ENCODE measurements at places on chromosomes 2 and 18.
A peak's percentile ranks its signal among the peaks of the same experiment; 100 is the strongest.

- no peak for DNase-seq
These were observed 58.4 kb downstream of the SEMA4F start for GRCh38 chr2:74712223-74713053.

GRCh38 chr2:217992061-217992460 is 10.7 kb downstream of the TNS1 start:
- DNase-seq = no peak

DNA sequence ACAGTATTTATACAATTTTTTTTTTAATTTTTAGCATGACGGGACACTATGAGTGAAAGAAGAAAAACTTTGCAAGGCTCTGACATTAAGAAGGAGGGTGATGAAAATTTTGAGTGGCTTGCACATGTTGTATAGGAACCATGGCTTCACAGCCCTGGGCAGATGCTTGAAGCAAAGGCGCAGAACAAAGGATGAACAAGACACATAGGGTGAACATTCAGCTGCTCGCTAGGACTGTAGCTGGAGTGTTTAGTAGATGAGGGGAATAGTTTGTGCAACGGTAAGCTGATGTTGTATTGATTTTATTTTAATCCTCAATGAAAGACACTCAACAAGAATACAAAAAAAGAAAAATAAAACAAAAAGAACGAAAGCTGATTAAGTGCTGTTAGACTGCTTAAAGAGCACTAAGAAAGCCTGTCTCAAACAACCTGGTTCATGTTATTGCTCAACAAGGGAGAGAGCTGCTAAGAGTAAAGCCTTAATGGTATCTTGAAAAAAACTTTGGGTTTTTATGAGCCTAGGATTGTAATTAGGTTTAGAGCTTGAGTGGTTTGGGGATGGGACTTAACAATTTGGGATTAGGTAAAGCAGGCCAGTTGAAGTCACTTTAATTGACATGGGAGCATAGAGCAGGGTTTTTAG is 41.2 kb upstream of the GCFC2 start:
- no peak for DNase-seq

GRCh38 chr18:12000072-12000659 is 18.9 kb downstream of the IMPA2 start:
- DNase-seq = no peak

DNA sequence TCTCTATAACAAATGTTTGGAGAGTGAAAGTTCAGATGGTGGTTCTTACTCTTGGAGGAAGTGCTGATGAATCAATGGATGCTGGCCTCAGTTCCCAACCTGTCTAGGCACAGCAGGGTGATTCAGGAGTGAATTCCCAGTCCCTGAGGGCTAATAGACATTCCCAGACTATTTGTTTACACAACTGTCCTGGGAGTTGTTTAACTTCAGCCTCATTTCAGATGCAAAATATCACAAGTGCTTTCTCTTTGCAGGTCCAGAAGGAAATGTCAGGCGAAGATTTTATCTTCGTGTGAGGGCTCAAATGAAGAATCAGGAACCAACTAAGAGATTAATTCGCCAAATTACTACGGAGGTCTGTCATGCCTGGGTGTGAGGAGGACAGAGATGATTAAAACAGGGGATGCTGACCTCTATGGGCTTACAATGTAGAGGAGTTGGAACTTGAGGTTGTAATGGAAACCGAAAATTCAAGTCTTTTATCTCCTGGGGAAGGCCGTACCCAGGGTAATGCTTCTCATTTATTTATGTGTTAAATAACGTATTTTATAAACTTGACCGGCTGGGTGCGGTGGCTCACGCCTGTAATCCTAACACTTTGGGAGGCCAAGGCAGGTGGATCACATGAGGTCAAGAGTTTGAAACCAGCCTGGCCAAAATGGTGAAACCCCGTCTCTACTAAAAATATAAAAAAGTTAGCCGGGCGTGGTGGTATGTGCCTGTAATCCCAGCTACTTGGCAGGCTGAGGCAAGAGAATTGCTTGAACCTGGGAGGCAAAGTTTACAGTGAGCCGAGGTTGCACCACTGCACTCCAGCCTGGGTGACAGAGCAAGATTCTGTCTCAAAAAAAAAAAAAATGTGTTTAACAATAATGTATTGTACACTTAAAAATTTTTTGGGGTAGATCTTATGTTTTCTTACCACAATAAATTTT is 38.7 kb upstream of the SLC1A4 start:
- DNase-seq = no peak

DNA sequence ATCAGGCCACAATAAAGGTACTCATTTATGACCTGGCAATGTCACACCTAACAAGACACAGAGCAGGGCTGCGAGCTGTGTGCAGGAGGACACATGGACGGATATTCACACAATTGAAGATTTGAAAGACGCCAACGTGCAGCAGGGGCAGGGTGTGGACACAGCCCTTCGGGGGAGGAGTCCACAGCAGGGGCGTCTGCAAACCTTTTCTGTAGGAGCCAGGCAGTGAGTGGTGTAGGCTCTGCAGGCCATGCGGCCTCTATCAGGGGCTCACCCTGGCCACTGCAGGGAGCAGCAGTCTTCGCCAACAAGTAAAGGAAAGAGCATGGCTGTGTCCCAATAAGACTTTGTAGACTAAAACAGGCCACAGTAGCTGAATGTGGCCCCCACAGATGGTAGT is 125.7 kb upstream of the SNTG2 start:
- no peak for DNase-seq

DNA sequence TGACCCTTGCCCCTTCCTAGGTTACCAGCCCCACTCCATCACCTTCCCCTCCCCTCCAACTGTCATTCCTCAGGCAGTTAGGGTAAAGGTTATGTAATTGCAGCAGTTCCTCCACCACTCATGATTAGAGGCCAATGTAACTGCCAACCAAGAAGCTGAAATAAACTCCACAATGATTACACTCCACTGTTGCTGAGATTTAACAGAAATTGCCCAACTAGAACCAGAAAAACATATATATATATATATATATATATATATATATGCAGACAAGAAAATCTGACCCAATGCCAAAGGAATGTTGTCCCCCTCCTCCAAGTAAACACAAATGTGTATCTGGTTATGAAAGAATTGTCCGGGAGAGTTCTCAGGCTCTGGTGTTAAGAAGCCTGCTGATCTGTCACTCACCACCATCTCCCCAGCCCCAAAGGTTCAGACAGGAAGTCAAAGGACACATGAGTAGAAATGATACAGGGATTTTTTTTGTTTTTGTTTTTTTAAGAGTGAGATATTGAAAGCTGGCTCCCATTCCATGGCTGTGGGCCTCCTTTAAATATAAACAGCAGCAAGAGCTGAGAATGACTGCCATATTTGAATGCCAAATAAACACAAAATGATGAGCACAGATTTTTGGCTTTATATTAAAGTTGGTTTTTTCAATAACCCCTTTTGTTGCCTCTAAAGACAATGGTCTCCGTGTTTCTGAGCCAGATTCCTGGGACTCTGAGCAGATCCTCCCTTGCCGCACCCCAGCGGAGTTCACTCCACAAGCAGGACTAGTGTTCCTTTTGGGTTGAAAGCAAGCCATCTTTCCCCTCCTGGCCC is 127.2 kb upstream of the MAPRE2 start:
- DNase-seq = no peak

- DNase-seq = no peak
These were observed 106.1 kb upstream of the EML6 start for GRCh38 chr2:54617409-54617808.

DNA sequence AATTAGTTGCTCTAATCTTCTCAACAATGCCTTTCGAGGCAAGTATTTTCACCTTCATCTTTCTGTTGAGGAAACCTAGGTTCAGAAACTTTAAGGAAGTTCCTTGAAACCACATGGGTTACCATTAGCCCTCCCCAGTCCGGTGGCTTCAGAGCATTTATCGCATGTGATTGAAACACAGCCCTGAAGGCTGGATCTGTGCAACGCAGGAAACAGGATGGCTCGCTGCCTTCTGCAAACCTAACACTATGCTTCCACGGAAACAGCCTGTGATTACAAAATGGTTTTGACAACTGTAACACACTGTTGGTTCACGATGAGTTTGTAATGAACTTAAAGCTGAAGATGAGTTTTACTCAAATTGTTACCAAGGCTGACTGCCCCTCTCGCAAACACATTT is 68.5 kb downstream of the EPB41L3 start:
- DNase-seq = no peak

- DNase-seq = peak; percentile 13
These were observed 108.9 kb downstream of the INSIG2 start for GRCh38 chr2:118197011-118197675.

DNA sequence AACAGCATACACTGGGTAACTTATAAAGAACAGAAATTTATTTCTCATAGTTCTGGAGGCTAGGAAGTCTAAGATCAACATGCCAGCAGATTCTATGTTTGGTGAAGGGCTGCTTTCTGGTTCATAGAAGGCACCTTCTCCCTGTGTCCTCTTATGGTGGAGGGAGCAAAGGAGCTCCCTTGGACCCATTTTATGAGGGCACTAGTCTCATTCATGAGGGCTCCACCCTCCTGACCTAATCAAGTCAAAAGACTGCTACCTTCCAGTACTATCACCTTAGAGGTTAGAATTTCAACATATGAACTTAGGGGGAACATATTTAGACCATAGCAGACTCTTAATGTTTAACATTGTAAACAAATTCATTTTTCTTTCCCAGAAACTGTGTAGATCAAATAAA is 54.5 kb downstream of the ACVR1C start:
- DNase-seq = no peak

- no peak for DNase-seq
These were observed 3.0 kb downstream of the ATIC start for GRCh38 chr2:215314896-215315295.

DNA sequence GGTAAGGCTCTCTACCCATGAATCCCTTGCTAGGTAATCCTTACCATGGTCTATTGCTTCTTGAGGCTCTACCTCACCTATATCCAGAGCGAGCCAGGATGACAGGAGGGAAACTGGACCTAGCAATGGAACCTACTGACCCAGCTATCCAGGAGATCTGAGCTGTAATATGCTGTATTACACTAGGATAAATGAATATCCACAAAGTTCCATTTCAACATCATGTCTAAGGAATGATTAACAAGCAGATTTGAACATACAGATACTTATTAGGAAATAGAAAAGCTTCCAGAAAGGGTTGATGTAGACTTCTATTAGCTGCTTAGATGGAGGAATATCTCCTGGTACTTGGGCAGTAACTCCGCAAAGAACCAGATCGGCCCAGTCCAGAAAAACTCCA is 110.1 kb downstream of the BAZ2B start:
- DNase-seq = no peak

- no peak for DNase-seq
These were observed 253.0 kb upstream of the FANCL start for GRCh38 chr2:58494071-58494501.

Measured in CD4-positive, alpha-beta T cell (primary cell).